ENCODE measurements at places on chromosomes 16 and 17. TPM values are rescaled to one million over a fixed set of nuclear protein-coding genes. Genes with fewer than 3 reads are reported as not detected.

The ZDHHC1 gene
- total RNA-seq, result 8.9 TPM

The SCARF1 gene
- 0.89 TPM for total RNA-seq

The KLHL10 gene
- total RNA-seq, result under 0.01 TPM

The KRT16 gene
- total RNA-seq, result not detected

The PSKH1 gene
- 8.3 TPM for total RNA-seq

The CIBAR2 gene
- not detected for total RNA-seq

The EFNB3 gene
- not detected for total RNA-seq

The UNC13D gene
- 0.89 TPM for total RNA-seq

The ASGR2 gene
- not detected for total RNA-seq

The PERCC1 gene
- not detected for total RNA-seq

The IL21R gene
- 36.2 TPM for total RNA-seq

The USP6 gene
- total RNA-seq, result 0.18 TPM

The OR3A2 gene
- total RNA-seq, result not detected

The RNFT1 gene
- 16.5 TPM for total RNA-seq

The TBX2 gene
- total RNA-seq, result 22.3 TPM

The PPP1R1B gene
- total RNA-seq, result not detected

The NPEPPS gene
- 38.3 TPM for total RNA-seq

The KRT9 gene
- not detected for total RNA-seq

The GAST gene
- not detected for total RNA-seq
